Cortex of kidney (tissue), 1 donor: ENCODE measurements at places on chromosomes 3 and 15.

- DNase-seq = no peak
These were observed 2.2 kb downstream of the ST6GAL1 start for GRCh38 chr3:186932281-186933181.

DNA sequence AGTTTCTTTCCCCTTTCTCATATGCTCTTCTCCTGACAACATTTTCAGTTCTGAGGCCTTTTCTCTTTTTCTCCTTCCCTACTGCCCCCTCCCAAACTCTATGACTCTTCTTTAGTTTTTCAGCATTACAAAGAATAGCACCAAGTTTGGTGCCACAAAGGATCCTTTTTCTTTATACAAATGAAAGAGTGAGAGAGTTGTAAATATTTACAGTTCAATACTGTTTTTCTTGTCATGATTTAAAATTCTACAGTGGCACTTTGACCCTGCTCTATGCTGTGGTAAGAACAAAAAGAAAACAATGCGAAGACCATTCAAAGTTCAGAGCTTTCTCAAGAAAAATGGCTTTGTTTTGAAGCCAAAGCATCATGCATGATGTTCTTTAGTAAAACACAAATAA lies 667.9 kb upstream of the SGO1 start:
- no peak for DNase-seq

DNA sequence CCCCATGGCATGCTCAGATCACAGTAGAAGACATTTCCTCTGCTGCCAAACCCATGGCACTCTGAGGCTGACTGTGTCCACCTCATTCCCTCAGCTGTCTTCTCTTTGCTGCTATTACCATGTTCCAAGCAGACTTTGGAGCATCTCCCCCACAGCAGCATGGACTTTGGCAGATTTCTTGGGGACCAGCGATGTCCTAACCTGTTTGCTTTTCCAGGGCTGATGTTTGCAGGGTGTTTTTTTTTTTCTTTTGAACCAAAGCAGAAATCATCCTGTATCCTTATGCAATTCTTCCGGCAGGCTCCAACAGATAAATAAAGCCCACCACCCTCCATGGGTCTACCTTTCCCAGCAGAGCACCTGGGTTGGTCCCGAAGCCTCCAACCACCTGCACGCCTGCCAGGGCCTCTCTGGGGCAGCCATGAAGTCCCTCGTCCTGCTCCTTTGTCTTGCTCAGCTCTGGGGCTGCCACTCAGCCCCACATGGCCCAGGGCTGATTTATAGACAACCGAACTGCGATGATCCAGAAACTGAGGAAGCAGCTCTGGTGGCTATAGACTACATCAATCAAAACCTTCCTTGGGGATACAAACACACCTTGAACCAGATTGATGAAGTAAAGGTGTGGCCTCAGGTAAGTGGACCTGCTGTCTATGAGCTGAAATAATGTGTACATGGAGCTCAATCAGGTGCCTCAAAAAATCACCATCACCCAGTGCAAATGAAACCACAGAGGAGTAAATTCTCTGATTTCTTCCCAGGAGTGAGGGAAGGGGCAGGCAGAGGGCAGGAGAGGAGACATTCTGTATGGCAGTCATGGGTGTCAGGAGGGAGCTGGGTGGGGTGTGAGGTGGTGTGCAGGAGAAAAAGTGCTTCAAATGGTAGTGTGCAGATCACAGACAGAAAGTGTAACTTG lies at the start of gene AHSG:
TSS of gene AHSG (plus strand) at position 340 of the 916 bp plus-strand sequence. CDS start at position 422, 82 bp downstream.
- no peak for DNase-seq

GRCh38 chr3:59884409-59884808 lies 834.6 kb upstream of the CFAP20DC start:
- no peak for DNase-seq

DNA sequence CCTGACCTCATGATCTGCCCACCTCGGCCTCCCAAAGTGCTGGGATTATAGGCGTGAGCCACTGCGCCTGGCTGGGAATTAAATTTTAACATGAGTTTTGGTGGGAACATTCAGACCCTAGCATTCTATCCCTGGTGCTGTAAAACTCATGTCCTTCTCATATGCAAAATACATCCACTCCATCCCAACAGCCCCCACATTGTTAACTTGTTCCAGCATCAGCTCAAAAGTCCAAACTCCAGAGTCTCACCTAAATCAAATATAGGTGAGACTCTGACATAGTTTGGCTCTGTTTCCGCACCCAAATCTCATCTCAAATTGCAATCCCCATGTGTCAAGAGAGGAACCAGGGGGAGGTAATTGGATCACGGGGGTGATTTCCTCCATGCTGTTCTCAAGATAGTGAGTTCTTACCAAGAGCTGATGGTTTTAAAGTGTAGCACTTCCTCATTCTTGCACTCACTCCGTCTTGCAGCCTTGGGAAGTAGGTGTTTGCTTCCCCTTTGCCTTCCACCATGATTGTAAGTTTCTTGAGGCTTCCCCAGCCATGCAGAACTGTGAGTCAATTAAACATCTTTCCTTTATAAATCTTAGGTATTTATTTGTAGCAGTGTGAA lies 96.2 kb upstream of the PLCL2 start:
- DNase-seq = no peak

DNA sequence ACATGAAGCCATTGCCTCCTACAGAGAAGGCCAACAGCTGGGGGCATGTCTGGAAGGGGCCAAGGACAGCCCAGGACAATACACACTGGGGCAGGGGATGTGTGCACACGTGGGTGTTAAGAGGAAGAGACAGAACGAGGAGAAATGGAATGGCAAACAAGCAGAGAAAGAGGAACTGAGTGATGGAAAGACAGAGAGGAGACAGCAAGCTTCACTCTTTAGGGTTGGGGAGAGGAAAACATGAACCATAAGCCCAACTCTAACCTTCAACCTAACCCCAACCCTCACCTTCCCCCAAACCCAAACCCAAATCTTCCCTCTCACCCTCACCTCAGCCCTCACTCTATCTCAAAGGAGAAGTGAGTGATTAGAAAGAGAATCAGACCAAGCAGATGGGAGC lies 11.9 kb upstream of the PARL start:
- no peak for DNase-seq

- DNase-seq = no peak
These were observed 6.2 kb upstream of the TIMMDC1 start for GRCh38 chr3:119492128-119492527.

DNA sequence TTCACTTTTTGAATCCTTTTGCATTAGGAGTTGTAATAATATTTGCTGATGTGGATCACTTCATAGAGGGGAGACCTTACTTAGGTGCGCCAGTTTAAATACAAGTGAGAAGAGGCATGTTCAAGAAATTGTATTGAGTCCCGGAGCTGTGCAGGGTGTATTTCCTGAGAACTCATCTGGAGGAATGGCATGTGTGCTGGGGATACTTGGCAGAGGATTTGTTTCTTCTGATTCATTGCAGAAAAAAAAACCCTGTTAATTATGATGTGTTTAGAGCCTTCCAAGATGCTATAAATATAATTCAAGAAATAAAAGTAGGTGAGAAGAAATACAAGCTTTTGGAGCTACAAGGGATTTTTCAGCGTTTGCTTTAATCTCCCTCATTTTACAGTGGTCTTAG lies 97.6 kb downstream of the TPRG1 start:
- no peak for DNase-seq

DNA sequence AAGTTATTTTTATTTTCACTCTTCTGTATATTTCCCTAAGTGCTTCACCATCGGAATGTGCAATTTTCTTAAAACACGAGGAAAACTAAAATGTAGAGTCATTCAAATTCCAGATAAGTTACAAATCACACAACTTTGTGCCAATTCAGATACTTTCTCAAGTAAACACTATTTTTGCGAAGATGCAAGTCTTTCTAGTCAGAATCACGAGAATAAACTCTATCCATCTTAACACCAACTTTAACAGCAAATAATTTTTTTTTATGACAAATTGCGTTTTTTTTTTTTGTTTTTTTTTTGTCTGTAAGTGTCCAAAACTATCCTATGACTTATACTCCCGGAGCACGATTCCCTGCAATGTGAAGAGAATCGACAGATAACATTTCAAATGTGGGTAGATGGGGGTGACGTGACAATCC lies 1.3 kb downstream of the STAG1 start:
- no peak for DNase-seq

GRCh38 chr3:39269528-39269927 lies 10.3 kb downstream of the CX3CR1 start:
- DNase-seq = no peak

DNA sequence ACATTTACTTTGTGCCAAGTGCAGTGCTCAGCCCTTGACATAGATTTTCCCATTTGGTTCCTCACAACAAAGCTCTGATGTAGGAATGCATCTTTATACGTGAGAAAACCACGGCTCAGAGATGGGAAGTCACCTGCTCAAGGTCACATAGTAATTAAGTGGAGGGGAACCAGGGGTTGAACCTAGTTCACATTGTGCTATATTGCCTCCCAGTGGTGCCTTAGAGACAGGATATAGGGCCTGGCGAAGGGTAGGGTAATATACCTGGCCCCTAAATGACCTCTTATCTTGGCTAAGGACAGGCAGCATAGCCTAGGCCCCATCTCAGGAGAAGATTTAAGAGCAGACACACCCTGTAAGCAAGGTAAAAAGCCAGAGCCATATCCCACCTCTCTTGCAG lies 71.5 kb downstream of the FOXP1 start:
- no peak for DNase-seq

DNA sequence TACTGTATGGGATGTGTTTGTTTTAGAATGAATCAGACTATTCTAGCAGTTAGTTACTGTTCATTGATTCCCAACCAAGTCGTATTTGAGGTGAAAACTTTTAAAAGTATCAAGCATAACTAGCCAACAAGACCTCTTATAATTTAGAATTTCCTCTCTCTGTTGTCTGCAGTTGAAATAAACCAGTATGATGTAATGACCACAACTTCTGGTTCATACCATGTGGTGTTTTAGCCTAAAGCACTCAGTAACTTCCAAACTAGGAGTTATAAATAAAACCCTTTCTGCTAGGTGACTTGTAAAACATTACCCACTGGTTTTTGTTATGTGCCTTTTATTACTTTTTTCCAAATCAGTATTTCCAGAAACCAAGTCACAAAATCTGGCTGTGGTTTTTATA lies 19.8 kb upstream of the P2RY12 start:
- DNase-seq = no peak

DNA sequence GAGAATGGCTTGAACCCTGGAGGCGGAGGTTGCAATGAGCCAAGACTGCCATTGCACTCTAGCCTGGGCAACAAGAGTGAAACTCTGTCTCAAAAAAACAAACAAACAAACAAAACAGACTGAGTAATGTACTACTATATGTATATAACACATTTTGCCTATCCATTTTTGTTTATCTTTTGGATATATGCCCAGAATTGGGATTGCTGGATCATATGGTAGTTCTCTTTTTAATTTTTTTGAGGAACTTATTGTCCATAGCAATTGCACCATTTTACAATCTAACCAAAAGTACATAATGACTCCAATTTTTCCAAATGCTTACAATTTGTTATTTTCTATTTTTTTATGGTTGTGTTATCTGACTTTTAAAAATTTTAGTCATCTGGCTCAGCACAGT lies 47.3 kb downstream of the GMPS start:
- DNase-seq = no peak

- no peak for DNase-seq
These were observed 218 bp upstream of the TRPC1 start for GRCh38 chr3:142723665-142723967.
